Left lung (tissue), 14 donors: ENCODE measurements at places on chromosomes 13 and 19. TPM values are rescaled to one million over a fixed set of nuclear protein-coding genes. Genes with fewer than 3 reads are reported as not detected.

DNA sequence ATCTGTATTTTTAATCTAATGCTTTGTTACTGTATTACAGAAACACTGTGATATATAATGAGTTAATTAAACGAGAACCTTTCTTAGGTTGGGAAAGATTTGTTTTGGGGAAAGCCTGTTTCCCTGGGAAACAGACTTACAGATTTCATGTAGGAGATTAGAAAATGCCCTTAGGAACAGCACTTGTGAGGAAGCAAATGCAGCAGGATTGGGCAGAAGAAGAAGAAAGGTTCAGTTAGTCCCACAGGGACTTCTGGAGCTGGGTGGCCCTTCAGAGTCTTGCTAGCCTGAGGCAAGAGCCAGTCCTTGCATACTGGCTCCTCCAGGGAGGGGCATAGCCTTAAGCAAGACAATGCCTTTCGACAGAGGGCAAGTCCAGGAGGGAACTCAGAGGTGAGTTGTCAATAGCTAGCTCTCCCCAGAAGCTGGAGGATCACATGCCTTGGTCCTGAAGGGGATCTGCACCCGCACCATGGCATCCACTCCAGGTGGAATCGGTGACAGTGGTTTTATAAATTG lies 36.8 kb downstream of the N4BP2L1 start:
- no peaks in the 10 kb centered on the region for H3K4me1 ChIP-seq
- DNase-seq = no peak
- no peaks in the 10 kb centered on the region for H3K27me3 ChIP-seq
- no peaks in the 10 kb centered on the region for H3K36me3 ChIP-seq

DNA sequence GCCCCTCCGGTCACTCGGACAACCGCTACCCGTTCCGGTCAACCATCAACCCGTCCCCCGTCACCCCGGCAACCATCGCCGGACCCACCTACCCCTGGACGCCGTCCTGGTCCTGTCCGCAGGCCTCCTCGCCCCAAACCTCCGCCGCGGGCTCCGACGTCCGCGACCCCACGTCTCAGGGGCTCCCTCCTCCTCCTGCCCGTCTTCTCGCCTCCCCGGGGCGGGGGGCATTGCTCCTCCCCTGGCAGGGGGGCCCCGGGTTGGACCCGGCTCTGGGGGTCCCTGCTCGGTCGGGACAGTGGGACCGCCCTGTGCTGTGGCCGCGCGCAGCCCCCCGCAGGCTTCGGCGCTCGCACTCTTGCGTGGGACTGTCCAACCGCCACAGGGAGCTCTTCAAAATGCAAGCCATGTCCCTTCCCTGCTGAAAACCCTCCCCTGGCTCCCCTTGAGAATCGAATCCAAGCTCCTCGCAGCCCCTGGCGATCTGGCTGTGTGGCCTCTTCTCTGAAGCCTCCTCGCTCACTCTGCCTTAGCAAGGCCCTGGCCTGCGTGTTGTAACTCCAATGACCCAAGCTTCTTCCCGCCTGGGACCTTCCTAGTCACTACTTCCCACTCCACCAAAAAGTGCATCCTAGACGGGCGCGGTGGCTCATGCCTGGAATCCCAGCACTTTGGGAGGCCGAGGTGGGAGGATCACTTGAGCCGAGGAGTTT lies 8.4 kb downstream of the EPHX3 start:
- H3K36me3 ChIP-seq = no peaks in the 10 kb centered on the region
- DNase-seq = peak; percentile 20
- H3K4me3 ChIP-seq = peak overlapping the region; percentile 54
- H3K27ac ChIP-seq = peak overlapping the region; percentile 20
- peaks cover 34% of the 10 kb centered on the region for H3K27me3 ChIP-seq

- no peaks in the 10 kb centered on the region for H3K27me3 ChIP-seq
- no peak for DNase-seq
- H3K27ac ChIP-seq = peak overlapping the region; percentile 96
- peaks cover 41% of the 10 kb centered on the region for H3K4me1 ChIP-seq
- no peaks in the 10 kb centered on the region for H3K36me3 ChIP-seq
- peak overlapping the region; percentile 1 for H3K4me3 ChIP-seq
These were observed 2.2 kb upstream of the TNFSF13B start for GRCh38 chr13:108267347-108267746.

GRCh38 chr13:39326469-39327171 lies 276.4 kb downstream of the LHFPL6 start:
- no peaks in the 10 kb centered on the region for H3K4me1 ChIP-seq
- no peak overlapping the region for H3K4me3 ChIP-seq
- H3K27me3 ChIP-seq = no peaks in the 10 kb centered on the region

GRCh38 chr13:26759907-26760831 lies at the start of gene GPR12:
Gene GPR12, minus strand, starts transcription at chr13:26760786. Its CDS starts 959 bp downstream, at chr13:26759827.
- peaks cover 9% of the 10 kb centered on the region for H3K4me1 ChIP-seq
- H3K36me3 ChIP-seq = no peaks in the 10 kb centered on the region
- peaks cover 42% of the 10 kb centered on the region for H3K27me3 ChIP-seq
- no peak within 1 kb of the TSS for H3K27ac ChIP-seq
- H3K4me3 ChIP-seq = peak within 1 kb of the TSS; percentile 2

GRCh38 chr19:28746478-28746877 lies 466.5 kb downstream of the UQCRFS1 start:
- H3K27ac ChIP-seq = no peak overlapping the region
- no peak for DNase-seq
- no peaks in the 10 kb centered on the region for H3K36me3 ChIP-seq
- H3K4me1 ChIP-seq = no peaks in the 10 kb centered on the region
- H3K4me3 ChIP-seq = no peak overlapping the region

- no peaks in the 10 kb centered on the region for H3K27me3 ChIP-seq
- no peak overlapping the region for H3K4me3 ChIP-seq
- no peak for DNase-seq
- no peaks in the 10 kb centered on the region for H3K36me3 ChIP-seq
- H3K4me1 ChIP-seq = no peaks in the 10 kb centered on the region
These were observed 53.1 kb downstream of the KL start for GRCh38 chr13:33069365-33069764.

DNA sequence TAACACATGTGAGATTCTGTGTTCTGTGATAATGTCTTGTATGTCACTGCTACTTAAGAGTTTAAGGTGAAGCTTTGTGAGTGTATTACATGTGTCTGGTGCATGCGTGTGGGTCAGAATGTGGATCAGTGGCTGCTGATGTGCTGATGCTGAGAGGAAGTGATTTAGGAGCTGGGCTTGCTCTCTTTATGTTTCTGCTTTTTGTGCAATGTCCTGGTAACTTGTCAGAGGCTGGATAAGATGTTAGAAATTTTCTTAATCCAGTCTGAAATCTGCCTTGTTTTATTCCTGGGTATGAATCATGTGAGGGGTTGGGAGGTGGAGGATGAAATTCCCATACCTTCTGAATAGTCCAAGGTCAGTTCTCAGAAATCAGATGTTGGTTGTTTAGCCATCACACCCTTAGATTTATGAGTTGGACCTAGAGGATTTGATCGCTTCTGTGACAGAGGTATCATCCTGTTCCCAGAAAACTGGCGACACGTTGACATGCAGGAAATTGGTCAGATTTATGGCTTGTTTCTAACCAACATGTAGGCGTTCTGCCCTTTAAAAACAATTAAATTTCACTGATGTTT lies 24.5 kb upstream of the CXCL17 start:
- DNase-seq = no peak
- no peak overlapping the region for H3K4me3 ChIP-seq
- no peak overlapping the region for H3K27ac ChIP-seq

GRCh38 chr19:29454109-29454508 lies 71.7 kb upstream of the VSTM2B start:
- H3K36me3 ChIP-seq = no peaks in the 10 kb centered on the region
- DNase-seq = no peak
- no peaks in the 10 kb centered on the region for H3K27me3 ChIP-seq
- no peak overlapping the region for H3K4me3 ChIP-seq
- no peaks in the 10 kb centered on the region for H3K4me1 ChIP-seq

GRCh38 chr13:87094646-87095045 lies 576.5 kb upstream of the SLITRK5 start:
- no peak overlapping the region for H3K27ac ChIP-seq
- H3K4me3 ChIP-seq = no peak overlapping the region
- H3K36me3 ChIP-seq = no peaks in the 10 kb centered on the region
- DNase-seq = peak; percentile 3

DNA sequence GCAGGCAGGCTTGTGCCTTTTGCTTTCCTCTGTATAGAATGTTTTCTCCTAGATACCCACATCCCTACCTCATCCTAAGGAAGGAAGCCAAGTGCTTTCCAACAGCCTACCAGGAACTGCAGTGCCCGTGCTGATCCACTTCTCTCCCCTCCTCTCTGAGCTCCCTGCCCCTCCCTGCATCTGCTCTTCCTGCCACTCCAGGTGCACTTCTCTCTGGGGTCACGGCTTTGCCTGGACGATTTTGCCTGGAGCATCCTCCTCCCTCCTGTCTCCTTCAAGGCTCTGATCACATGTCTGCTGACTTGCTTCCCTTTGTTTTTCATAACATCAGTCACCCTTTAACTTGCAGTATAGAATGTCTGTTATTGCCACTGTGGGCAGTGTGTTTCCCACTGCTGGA lies 34.7 kb upstream of the IRS2 start:
- no peaks in the 10 kb centered on the region for H3K4me1 ChIP-seq
- no peak for DNase-seq
- no peaks in the 10 kb centered on the region for H3K27me3 ChIP-seq
- no peak overlapping the region for H3K27ac ChIP-seq

DNA sequence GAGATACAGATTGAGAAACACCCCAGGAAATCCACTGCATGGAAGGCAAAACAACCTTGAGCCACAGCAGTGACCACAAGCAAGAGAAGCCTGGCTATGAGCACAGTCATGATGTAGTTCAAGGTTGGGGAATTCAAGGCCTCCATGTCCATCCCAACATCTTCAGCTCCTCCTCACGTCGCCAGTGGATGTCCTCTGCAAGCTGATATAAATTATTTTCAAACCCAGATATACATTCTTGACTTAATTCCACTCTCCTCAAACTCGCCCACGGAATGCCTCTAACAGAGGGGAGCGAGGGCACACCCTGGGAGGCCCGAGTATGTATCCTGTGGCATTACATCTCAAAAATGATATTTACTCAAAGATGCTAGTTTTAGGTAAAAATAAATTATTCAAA lies 105.5 kb downstream of the SHISA2 start:
- no peak for DNase-seq
- H3K4me1 ChIP-seq = no peaks in the 10 kb centered on the region
- no peak overlapping the region for H3K4me3 ChIP-seq
- no peak overlapping the region for H3K27ac ChIP-seq

- no peaks in the 10 kb centered on the region for H3K36me3 ChIP-seq
- H3K4me1 ChIP-seq = no peaks in the 10 kb centered on the region
- H3K4me3 ChIP-seq = no peak overlapping the region
These were observed 115.4 kb downstream of the ITGBL1 start for GRCh38 chr13:101567841-101568240.

DNA sequence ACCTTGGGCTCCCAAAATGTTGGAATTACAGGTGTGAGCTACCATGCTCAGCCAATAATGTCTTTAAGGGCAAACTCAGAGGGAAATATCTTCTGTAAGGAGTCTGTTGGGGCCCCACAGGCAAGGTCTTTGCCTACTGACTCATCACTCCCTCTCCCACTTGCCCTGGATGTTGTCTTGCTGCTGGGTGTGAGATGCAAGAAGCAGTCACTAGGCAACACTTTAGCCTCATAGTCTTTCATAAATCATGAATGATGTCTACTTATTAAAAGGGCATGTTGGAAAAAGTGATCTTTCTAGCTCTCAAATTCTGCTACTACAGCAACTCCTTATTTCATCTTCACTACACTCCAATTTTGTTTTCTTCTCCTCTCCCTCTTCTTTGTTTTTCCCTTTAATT lies 34.6 kb upstream of the SLC10A2 start:
- H3K4me1 ChIP-seq = no peaks in the 10 kb centered on the region
- no peaks in the 10 kb centered on the region for H3K36me3 ChIP-seq
- no peak overlapping the region for H3K4me3 ChIP-seq
- no peak for DNase-seq
- H3K27ac ChIP-seq = no peak overlapping the region

DNA sequence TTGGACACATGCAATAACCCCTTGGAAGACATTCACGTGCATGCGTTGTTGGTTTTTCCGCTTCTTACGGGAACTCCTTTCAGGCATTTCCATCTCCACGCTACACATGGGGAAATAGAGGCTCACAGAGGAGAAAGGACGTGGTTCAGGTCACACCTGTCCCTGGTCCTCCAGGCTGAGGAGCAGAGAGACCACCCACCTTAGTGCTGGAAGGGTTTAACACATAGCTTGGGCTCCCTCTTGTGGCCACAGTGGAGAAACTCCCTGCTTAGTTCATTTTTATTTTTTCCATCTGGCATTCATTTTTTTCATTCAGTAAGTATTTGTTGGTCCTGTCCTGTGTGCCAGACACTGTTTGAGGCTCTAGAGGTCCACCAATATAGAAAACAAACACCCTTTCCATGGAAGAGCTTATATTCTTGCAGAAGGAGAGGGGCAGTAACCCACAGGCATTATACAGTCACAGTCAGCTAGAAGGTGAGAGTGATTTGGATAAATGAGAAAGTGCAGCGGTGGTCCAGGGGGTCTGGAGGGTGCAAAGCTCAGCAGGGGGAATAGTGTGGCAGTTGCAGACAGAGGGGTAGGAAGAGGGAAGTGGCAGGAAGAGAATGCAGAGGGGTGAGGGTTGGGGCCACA lies 24.2 kb upstream of the TTYH1 start:
- H3K4me3 ChIP-seq = no peak overlapping the region
- DNase-seq = peak; percentile 42
- H3K4me1 ChIP-seq = no peaks in the 10 kb centered on the region
- no peak overlapping the region for H3K27ac ChIP-seq

DNA sequence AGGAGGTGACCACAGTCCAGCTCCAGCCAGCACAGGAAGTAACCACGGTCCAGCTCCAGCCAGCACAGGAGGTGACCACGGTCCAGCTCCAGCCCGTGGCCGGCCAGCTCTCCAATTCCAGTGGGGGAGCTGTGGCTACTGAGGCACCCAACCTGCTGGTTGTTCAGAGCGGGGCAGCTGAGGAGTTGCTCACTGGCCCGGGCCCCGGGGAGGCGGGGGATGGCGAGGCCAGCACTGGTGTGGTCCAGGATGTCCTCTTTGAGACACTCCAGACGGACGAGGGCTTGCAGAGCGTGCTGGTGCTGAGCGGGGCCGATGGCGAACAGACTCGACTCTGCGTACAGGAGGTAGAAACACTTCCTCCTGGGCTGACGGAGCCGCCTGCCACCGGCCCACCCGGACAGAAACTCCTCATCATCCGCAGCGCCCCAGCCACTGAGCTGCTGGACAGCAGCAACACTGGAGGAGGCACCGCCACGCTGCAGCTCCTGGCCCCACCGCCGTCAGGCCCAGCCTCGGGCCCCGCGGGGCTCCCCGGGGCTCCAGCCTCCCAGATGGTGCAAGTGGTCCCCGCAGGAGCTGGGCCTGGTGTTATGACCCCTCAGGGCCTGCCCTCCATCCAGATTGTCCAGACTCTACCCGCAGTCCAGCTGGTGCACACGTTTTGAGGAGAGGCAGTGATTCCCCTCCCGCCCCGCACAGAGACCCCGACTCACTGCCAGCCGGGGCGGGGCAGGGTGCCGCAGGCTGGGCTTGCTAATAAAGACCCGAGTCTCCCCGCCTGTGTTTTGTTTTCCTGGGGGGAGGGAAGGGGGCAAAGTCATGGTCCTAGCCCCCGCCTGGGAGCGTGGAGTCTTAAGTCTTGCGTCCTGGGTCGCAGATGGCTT lies 1.0 kb upstream of the NAT14 start:
- H3K27ac ChIP-seq = no peak overlapping the region
- no peaks in the 10 kb centered on the region for H3K36me3 ChIP-seq
- no peaks in the 10 kb centered on the region for H3K27me3 ChIP-seq
- no peak overlapping the region for H3K4me3 ChIP-seq
- peaks cover 16% of the 10 kb centered on the region for H3K4me1 ChIP-seq
- DNase-seq = no peak

Gene ZBTB7A
- total RNA-seq = 38.8 TPM

Gene LILRA1
- 1.8 TPM for total RNA-seq

Gene LSM7
- total RNA-seq = 59.3 TPM

Gene NCR1
- 0.73 TPM for total RNA-seq

Gene FCGBP
- total RNA-seq = 11.1 TPM

Gene FGF22
- total RNA-seq = 0.21 TPM

Gene GPC5
- 9.2 TPM for total RNA-seq

Gene OVOL3
- total RNA-seq = not detected

Gene CEACAM3
- 0.87 TPM for total RNA-seq
